ENCODE measurements at places on chromosomes 2 and 18.

- no peak for DNase-seq
Measured at GRCh38 chr2:189829102-189829833, 45.0 kb downstream of the PMS1 start.

DNA sequence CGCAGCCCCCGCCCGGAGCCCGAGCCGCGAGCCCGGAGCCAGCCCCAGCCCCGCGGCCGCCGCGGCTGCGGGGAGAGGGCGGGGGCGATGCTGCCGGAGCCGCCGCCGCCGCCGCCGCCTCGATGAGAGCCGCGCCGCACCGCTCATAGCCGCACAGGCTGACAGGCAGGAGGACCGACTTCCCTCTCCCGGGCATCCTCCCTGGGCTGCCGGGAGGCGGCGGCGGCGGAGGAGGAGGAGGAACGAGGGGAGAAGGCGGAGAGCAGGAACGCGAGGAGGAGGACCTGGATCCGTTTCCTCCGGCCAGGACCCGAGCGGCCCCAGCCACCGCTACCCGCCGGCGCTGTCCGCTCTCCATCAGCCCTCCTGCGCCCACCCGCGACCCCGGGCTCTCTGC, 370 bp downstream of the KLHL29 start:
- no peak for DNase-seq

- no peak for DNase-seq
Measured at GRCh38 chr2:179274749-179275148, 10.1 kb upstream of the SESTD1 start.

DNA sequence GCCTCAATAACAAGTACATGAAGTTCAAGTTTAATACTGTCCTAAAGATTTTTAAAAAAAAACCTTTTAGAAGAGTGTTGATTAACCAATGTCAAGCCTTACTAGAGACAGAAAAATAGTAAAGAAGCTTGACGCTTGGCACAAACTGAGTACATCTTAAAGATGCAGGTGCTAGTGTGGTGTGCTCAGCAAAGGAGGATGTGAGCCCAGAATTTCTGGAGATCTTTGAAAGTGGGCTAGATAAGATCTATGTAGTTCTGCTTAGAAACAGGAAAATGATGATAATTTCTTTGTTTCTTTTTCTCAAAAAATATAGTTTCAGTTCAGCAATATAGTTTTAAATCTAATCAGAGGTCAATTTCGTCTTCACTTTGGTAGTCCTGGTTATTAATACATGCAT, 118.3 kb upstream of the KLHL14 start:
- no peak for DNase-seq

GRCh38 chr2:9191041-9191481, 15.6 kb upstream of the ASAP2 start:
- no peak for DNase-seq

DNA sequence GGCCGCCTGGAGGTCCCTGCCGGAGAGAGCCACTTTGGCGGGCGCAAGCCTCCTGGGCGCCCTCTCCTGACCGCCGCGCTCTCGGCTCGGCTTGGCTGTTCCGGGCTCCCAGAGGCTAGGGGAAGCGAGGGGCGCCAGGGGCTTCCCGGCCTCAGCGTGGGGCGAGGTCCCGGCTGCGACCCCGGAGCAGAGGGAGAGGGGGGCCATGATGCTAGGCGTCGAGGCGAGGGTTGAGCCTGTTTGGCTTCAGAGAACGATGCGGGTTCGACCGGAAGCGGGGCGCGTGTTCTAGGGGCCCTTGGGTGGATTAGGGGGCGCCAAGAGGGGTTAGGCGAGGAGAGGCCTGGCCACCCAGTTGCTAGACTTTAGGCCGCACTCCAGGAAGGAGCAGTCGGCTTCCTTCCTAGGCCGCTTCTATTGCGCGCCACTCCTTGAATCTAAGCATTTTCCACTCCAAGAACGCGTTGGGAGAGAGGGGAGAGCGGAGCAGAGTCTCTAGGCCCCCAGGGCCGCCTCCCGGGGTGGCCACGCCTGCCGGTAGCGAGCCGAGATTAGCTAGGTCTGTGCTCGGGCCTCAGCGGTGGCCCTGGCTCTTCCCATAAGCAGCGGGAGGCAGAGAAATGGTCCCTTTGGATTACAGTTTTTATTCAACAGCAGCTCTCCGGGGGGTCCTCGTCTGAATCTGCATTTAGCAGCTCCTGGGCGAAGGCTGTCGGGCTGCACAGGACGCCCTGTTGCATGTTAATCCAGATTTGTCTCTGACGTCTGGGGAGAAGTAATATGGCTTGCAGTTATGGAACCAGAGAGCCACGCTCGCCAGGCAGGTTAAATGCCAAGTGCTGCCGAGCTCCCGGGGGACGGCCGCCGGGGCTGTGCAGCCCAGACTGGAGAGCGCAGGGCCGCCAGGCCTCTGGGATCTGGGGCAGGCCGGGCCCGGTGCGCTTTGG, 11.3 kb downstream of the MEIS1 start:
- DNase-seq = no peak

DNA sequence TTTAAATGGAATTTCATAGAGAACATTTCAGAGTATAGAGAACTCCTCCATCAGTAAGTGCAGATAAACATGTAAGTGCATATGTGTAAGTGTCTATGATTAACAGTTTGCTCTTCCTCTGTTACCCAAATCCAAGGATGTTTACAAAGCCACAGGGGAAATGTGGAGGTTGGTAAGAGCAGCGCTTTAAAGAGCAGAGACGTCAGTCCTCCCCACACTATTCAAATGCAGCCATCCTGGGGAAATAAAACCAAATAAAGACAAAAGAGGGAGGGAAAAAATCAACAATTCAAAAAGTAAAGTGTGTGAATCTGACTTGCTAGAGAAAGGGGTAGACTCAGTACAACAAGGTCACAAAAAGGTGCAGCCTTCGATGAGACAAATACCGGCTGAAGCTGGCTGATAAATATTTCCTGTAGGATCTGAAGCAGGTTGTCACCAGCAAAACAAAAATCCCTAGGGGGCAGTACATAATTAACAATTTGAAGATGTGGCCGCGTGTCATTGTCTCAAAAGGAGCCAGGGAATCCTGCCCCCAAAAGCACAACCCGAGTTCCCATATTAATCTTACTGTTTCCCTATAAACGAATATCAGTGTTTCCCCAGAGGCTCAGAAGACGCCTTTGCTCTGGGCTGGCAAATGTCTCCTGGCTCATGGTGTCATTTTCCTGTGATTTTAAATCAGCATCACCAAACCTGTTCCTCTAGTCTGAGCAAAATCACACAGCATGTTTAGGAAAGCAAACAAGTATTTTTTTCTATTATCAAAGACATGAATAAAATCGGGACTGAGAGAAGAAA, 216.5 kb downstream of the CDCA7 start:
- DNase-seq = no peak

- DNase-seq = no peak
Measured at GRCh38 chr18:58947136-58947732, 82.6 kb downstream of the ZNF532 start.

DNA sequence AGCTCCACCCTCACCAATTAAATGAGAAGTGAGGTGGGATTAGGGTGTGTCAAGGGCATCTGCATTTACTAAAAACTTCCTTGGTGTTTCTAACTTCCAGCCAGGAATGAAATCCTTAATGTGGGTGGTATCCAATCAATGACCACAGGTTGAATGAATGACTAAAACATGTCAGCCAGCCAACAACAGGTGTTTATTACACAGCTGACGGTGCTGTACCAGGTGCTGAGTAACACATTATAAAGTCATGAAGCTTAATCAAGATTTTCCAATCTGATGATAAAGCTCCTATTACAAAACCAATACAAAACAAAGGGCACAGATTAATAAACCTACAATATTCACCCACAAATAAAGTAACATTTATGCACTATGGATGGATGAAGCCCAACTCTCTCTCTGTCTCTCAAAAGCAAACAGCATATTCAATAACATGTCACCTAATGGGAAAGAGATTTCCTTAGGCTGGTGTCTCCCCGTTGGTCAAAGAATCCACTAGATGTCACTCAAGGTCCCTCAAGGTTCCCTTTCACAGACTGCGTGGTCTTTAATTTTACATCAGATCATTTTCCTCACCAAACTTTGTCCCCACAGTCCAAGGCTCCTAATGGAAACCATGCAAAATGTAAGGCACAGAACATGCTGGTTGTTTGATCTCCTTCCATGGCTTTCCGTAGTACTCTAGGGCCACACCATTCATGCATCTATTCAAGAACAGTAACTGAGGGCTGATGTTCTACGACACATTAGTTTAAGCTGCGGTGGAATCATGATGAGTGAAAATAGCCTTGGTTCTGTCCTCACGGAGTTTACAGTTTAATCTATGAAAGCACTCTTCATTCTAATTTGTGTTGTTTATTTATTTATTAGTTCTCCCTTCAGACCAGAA, 6.4 kb upstream of the PTPN4 start:
- no peak for DNase-seq

- no peak for DNase-seq
Measured at GRCh38 chr2:156445296-156446220, 9.4 kb downstream of the GPD2 start.

DNA sequence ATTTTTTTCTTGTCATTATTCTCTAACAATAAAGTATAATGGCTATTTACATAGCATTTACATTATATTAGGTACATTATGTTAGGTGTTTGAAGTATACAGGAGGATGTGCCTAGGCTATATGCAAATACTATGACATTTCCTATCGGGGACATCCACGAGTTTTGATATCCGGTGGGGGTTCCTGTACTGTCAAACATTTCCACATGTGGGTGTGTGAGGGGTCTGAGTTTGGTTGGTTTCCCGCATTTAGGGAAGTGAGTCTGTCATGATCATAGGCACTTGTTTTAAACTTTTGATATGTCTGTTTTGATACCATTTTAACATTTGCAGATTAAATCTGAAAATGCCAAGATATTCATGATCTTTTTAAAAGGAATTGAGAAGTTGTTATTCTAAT, 76.0 kb downstream of the CEP192 start:
- no peak for DNase-seq

GRCh38 chr2:12579018-12579417, 137.7 kb upstream of the TRIB2 start:
- DNase-seq = no peak

- no peak for DNase-seq
Measured at GRCh38 chr18:79812052-79812451, 14.3 kb downstream of the KCNG2 start.

- DNase-seq = no peak
Measured at GRCh38 chr2:69798909-69799526, 30.4 kb upstream of the GMCL1 start.

- no peak for DNase-seq
Measured at GRCh38 chr2:51028829-51029228, 3.1 kb downstream of the NRXN1 start.

DNA sequence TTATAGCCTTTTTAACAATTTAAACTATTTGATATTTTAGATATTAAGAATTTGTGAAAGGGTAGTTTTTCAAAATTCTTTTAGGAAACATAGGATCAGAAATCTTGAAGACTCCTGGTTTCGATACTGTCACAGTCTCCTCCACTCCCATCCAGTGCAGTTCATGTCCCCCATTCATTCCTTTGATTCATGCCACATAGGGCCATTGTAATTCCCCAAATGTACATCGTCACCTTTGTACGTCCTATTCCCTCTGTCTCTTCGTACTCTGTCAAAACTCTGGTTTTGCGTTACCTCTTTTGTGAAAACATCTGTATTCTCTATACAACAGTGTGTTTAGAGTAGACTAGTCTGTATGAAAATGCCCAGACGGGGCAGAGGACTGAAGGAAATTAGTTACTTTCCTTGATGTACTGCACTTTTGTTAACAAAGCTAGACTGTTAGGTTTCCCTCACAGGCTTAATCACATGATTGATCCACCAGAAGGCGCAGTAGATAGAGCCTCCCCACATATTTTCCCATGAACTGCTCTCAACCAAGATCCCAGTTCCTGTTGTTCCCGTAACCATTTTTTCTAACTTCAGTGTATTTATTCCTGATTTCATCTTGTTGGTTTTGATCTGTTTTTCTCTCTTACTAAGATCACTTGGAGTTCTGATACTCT, 2.5 kb downstream of the MRPL35 start:
- DNase-seq = no peak

DNA sequence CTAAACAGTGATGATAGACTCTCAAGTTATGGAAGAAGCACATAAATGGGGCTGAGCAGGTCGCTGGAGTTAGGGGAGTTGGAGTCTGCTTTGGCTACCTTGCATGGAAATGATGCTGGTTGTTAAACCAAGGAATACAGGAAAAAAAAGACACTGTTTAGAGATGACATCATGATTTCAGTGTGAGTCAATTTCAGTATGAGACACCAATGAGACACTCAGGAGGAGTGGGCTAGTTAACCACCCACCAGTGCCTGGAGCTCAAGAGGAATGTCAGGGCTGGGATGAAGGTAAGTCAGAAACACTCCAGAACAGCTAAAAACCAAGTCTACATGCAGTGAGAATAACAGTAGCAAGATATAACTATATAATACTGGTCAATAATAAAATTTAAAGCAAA, 303.6 kb downstream of the SOX11 start:
- no peak for DNase-seq

DNA sequence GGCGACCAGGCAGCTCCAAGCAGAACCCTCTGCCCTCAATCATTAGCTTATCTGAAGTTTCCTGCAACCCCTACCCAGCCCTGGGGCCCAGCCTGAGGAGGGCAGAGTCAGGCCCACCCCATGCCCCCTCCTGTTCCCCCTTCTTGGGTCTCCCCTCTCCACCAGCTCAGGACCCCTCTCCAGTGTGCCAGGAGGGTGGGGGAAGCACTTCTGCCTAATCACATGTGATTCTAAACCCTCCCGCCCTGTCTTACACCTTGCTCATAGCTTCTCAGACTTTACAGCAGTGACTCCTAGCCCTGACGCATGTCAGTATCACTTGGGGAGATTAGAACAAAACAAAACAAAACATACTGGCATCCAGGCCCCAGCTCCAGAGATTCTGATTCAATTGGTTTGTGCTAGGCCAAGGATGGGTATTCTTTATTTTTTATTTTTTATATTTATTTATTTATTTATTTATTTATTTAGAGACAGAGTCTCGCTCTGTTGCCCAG, 42.5 kb upstream of the ASAP2 start:
- DNase-seq = no peak

DNA sequence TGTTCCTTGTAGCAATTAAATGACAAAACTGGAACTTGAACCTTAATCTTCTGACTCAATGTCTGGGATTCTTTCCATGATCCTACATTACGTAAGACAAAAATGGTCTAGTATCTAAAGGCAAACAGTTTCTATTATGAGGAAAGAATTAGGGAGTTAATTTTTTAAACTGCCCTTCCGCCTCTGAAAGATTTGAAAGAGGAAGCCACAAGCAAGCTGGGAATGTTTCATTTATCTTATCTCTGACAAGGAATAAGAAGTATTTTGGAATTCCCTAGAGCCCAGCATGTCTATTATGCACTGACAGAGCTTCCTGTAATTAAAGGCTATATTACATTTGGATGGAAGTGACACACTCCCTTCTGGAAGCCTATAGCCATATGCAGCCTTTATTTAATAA, 558.8 kb upstream of the CDH2 start:
- no peak for DNase-seq

DNA sequence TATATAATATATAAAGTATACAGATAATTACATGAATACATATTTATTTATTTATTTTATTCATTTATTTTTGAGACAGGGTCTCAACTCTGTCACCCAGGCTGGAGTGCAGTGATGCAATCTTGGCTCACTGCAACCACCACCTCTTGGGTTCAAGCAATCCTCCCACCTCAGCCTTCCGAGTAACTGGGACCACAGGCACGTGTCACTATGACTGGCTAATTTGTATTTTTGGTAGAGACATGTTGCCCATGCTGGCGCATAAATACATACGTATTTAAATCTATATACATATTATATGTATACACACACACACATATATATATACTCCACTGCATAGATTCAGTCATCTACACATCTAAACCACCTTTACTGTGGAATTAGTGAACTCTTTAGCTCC, 20.6 kb upstream of the NDUFV2 start:
- DNase-seq = peak; percentile 51
